ENCODE measurements at places on chromosomes 6 and 20. TPM values are rescaled to one million over a fixed set of nuclear protein-coding genes. Genes with fewer than 3 reads are reported as not detected.

The RFX6 gene
- not detected for total RNA-seq

The PBOV1 gene
- total RNA-seq, result not detected

The LCA5 gene
- 1.8 TPM for total RNA-seq

The RRAGD gene
- total RNA-seq, result 123 TPM

The SEL1L2 gene
- total RNA-seq, result 1.4 TPM

The CRISP2 gene
- not detected for total RNA-seq

The STX11 gene
- total RNA-seq, result 6.8 TPM

The PPP1R3G gene
- total RNA-seq, result 11.1 TPM

The KIAA1755 gene
- 7.1 TPM for total RNA-seq

The BPIFB2 gene
- not detected for total RNA-seq

The GJA10 gene
- not detected for total RNA-seq

The SPATS1 gene
- total RNA-seq, result not detected

The GDAP1L1 gene
- 0.55 TPM for total RNA-seq

The OVOL2 gene
- total RNA-seq, result not detected

The TMEM200A gene
- not detected for total RNA-seq

The TRIM38 gene
- total RNA-seq, result 2.2 TPM

The TAP2 gene
- 22.4 TPM for total RNA-seq

The CD40 gene
- 6.8 TPM for total RNA-seq

The PI3 gene
- total RNA-seq, result not detected

The EGFL8 gene
- 9.2 TPM for total RNA-seq

The GSTA3 gene
- not detected for total RNA-seq

The OR12D3 gene
- not detected for total RNA-seq

The C2 gene
- total RNA-seq, result 9.7 TPM

The DAAM2 gene
- 19.1 TPM for total RNA-seq

The CDKAL1 gene
- 9.1 TPM for total RNA-seq

The ENPP5 gene
- total RNA-seq, result 3.0 TPM

The RAET1L gene
- total RNA-seq, result not detected

The ETV7 gene
- not detected for total RNA-seq

The GHRH gene
- 0.93 TPM for total RNA-seq

The FAM83C gene
- total RNA-seq, result not detected

The NRSN1 gene
- not detected for total RNA-seq

The PEX6 gene
- 28.9 TPM for total RNA-seq

The ATG5 gene
- total RNA-seq, result 18.0 TPM

The SIRPG gene
- not detected for total RNA-seq

The HLA-DOB gene
- not detected for total RNA-seq

The GCNT2 gene
- total RNA-seq, result 49.0 TPM

The SLCO4A1 gene
- total RNA-seq, result 12.7 TPM

The PROKR2 gene
- total RNA-seq, result not detected

Data from left ventricle myocardium inferior (tissue), 1 donor.